Activated naive CD4-positive, alpha-beta T cell treated with anti-CD3 and anti-CD28 coated beads, Interleukin-2, amount 10 ng/mL, durations not matched to agents 7 days and 5 days (primary cell): ENCODE measurements at places on chromosomes 1 and 21.

DNA sequence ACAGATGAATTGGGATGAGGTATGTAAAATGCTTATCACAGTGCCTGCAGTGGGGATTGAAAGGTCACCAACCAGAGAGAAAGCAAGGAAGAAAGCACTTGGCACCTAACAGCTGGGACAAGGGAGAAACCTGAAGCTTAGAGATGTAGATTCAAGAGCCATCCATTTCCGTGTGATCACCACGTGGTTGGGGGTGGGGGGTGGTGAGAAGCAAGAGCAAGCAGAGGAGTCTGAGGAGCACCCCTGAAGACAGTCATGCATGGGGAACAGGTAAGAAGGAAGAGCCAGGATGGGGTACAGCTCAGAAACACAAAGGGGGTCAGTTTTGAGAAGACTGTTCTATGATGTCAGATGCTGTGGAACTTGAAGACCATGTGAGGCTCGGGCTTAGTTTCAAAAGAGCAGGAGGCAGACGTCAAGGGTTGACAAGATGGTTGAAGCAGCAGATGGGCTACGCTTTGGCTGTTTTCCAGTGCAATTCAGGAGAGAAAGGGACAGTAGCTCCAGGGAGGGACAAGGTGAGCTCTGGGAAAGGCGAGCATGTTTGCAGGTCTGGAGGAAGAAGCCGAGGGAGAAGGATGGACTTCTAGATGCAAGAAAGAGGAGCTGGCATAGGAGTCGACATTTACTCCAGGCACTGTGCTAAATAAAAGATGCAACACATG, 17.4 kb downstream of the KANK4 start:
- no peak for DNase-seq

DNA sequence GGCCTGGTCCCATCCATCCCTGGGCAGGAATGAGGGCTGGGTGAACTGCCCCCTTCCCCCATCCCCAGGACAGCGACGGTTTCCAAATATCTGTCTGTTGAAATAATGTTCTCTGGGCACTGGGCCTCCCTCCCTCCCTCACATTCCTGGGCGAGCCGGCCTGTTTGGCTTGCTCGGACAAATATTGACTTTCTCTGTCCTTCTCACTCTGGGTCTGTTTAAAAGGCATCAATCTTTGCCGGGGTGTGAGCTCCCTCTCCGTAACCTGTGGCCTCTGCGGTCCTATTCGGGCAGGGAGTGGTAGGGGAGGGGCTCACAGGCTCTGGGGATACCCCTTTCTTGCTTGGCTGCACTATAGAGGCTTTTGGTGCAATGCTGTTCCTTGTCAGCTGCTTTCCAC, 40.2 kb downstream of the FOXD2 start:
- DNase-seq, result no peak

- no peak for DNase-seq
Measured at GRCh38 chr1:233514946-233515391, 98.9 kb upstream of the KCNK1 start.

DNA sequence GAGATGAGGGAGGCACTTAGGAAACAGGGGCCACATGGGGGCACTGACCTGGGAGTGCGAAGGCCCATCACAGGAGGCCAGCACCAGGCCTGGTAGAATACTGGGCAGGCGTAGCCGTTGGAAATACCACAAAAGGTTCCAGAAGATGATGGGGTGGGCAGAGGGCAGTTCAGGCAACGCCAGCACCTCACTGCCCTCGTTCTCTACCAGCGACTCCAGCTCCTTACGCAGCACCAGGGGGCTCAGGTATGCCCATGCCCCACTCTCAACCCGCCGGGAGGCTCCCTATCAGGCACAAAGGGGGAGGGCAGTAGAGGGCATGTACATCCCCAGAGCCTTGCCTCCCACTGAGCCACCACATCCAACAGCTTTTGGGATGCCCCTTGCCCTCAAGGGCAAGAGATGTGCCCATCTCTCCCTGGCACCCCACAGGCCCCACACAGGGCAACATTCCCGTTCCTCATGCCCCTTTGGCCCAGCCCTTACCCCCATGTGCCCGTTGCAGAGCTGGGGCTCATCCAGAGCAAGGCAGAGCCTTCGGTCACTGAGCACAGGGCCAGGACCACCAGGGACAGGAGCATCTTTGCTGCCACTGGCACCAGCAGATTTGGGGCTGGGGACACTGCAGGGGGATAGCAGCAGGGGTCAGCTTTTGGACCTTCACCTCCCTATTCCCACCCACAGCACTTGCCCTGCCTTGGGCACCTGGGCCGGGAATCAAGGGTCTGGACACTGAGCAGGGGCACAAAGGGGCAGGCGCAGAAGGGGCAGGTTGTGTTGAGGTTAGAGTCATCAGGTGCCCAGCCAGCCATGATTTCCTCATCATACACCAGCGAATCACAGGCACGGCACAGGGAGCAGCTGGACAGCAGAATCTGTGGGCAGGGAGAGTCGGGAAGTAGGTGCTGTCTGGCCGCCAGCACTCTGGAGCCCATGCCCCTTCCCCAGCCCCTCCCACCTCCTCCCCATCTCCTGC, 9.7 kb upstream of the GATAD2B start:
- peak; percentile 14 for DNase-seq

- DNase-seq, result no peak
Measured at GRCh38 chr1:165543532-165544438, at the start of gene LRRC52. Gene LRRC52, plus strand, starts transcription at chr1:165544000. Its CDS starts 297 bp downstream, at chr1:165544297.

- DNase-seq, result no peak
Measured at GRCh38 chr1:21931171-21932093, 5.7 kb downstream of the HSPG2 start.

- no peak for DNase-seq
Measured at GRCh38 chr1:58864654-58865053, 80.8 kb upstream of the JUN start.

GRCh38 chr1:168550971-168551370, 7.2 kb upstream of the XCL2 start:
- no peak for DNase-seq

DNA sequence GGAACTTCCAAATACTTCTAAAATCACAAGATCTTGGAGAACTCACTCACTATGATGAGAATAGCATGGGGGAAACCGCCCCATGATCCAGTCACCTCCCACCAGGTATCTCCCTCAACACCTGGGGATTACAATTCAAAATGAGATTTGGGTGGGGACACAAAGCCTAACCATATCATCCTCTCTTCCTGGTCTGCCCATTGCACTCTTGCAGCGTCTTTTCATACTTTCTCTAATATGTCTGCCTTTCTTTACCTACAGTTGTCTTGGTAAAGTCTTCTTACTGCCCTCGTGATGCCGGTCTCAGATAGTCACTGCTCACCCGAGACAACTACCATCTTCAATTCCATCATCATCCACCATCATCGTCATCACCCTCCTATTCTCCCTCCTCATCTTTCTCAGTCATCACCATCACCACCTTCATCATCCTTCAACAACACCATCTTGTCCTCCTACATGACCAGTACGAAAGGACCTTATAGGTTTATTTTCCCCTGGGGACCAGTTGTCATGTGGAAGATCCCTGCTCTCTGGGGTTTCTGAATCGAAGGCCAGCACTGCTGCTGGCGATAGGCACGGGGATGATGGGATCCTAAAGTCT, 58.5 kb upstream of the CASZ1 start:
- no peak for DNase-seq

DNA sequence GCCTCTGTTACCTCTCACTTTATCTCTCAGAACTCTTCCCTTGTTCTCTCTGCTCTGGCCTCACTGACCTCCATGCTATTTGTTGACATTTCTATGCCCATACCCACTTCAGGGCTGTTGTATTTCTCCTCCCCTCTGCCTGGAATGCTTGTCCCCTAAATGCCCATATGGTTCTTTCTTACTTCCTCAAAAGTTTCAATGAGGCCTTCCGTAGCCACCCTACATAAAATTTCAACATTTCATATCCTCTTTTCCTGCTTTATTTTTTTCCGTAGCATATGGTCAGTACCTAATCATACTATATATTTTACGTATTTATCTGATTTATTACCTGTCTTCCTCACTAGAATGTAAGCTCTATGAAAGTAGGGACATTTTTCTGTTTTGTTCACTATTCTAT, 47.1 kb upstream of the ZYG11A start:
- DNase-seq, result no peak

- DNase-seq, result no peak
Measured at GRCh38 chr1:78884685-78885452, 121.7 kb downstream of the ADGRL4 start.

- no peak for DNase-seq
Measured at GRCh38 chr21:39265603-39266002, 47.8 kb downstream of the BRWD1 start.

- no peak for DNase-seq
Measured at GRCh38 chr1:112849425-112850033, 106.5 kb downstream of the SLC16A1 start.

DNA sequence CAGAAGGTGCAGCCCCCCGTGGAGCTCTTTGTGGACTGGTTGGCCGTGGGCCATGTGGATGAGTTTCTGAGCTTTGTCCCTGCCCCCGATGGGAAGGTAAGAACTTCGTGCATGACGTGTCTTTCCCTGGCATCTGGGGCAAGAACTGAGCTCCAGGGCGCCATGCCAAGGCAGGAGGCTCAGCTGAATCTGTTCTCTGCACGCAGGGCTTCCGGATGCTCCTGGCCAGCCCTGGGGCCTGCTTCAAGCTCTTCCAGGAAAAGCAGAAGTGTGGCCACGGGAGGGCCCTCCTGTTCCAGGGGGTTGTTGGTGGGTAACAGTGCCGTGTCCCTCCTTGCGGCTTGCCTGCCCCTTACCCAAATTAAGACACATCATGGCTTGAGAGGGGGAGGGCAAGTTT, 27.7 kb downstream of the PADI3 start:
- no peak for DNase-seq

GRCh38 chr1:93438716-93439115, 9.2 kb upstream of the FNBP1L start:
- DNase-seq, result no peak

- no peak for DNase-seq
Measured at GRCh38 chr1:240170266-240170665, 78.6 kb downstream of the FMN2 start.

DNA sequence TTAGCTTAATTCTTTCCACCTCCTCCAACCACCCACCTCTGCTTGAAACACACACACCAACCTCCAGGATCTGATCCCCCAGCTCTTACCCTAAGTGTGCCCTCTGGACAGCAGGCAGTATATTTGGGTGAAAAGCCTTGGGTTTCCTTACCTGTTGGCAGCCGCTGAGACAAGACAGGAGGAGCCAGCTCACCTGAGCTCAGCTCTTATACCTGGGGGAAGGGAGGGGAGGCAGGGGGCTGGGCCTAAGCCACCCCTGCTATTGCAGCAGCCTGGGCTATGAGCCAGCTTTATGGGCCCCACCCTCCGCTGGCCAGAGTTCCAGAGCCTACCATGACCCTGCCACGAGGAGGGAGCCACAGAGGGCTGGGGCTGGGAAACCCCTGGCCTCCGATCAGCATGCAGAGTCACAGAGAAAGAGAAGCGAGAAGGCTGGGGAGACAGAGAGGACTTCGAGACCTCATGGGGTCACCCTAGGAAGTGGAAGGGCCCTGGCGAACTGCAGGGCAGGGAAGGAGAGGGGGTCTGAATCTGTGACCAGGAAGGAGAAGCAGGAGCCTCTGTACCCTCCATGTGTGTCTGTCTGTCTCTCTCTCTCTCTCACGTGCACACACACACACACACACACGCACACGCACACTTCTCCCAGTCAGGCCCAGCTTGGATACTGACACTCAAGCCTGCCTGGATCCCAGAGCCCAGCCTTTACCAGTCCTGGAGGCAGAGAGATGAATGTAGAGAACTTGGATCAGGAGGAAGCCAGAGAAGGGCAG, at the start of gene S100A14:
Gene S100A14 (minus strand): TSS at position 182 of the 773 bp plus-strand sequence. CDS start 467 bp downstream, outside the sequence.
- DNase-seq, result no peak

DNA sequence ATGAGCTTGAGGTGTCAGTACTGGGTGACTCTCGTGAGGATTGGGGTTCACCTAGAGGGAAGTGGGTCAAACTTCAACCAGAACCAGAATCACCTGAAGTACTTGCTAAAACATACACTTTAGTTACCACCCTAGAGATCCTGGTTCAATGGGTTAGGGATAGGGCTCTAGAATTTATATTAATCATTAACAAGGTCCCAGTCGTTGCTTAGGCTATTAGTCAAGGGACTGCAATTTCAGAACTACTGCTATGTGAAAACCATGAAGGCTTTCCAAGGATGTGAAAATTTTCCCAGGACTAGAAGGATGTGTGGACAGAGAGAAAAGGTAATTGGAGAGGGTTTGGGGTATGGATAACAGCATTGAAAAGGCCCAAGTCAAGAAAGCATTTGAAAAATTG, 162.6 kb downstream of the GRIK1 start:
- no peak for DNase-seq

DNA sequence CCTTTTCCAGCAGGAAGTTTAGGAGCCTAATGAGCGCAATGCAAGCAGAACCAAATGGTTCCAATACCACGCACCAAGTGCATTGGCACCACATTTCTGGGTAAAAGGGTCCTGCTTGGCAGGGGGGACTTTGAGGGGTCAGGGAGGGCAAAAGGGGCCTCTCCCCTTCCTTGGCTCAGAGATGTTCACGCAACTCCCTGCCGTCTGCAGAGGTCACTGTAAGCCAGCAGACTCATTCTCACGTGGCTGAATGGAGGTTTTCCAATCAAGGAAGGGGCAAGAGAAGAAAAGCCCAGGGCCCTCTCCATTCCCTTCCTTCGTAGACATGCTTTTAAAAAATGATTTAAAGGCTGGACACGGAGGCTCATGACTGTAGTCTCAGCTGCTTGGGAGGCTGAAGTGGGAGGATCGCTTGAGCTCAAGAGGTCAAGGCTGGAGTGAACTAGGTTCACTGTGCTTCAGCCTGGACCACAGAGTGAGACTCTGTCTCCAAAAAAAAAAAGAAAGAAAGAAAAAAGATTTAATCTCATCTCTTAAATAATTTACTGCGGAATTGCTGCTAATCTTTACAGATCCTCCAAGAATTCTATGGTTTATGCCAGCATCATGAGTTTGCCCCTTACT, 80.3 kb downstream of the RUNX3 start:
- no peak for DNase-seq

DNA sequence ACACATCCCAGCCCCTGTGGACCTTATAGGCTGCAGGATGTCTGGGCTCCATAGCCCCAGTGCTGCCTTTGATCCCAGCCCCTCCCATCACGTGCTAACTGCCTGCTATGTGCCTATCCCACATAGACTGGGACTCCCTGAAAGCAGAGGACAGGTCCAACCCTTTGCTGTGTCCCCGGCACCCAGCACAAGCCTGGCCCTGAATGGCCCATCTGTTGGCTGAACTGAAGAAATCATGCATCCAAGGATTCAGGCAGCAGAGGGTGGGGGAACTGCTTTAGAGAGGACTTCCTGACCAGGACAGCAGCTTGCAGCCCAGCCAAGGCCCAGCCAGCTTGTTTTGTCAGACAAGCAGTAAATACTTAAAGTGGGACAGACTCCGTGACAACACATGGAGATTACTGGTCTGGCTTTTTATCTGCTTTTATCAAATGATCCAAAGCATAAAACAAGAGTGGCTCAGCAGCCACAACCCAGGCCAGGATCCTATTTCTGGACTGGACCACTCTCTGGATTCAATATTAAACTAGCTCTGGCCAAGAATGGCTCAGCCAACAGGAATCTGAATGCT, 69.3 kb downstream of the GLIS1 start:
- DNase-seq, result no peak
